ENCODE measurements at places on chromosomes 2 and 18.

DNA sequence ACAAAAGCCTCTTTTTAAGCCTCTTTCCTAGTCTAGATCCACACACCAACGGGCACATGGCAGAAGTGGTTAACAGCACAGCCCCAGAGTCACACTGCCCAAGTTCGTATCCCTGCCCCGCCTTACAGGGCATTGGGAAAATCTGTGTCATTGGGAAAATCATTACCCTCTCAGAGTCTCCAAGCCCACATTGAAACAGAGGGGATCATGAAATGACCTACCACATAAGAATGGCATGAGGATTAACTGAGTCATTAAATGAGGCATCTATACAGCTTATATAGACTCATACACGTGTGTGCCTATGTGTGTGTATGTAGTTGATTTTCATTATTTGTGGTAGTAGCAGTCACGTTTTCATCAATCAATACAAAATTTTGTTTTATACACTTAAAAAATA lies 469.0 kb upstream of the POU3F3 start:
- DNase-seq = peak; percentile 77

GRCh38 chr2:232315049-232315922 lies 63.3 kb upstream of the ALPP start:
- no peak for DNase-seq

DNA sequence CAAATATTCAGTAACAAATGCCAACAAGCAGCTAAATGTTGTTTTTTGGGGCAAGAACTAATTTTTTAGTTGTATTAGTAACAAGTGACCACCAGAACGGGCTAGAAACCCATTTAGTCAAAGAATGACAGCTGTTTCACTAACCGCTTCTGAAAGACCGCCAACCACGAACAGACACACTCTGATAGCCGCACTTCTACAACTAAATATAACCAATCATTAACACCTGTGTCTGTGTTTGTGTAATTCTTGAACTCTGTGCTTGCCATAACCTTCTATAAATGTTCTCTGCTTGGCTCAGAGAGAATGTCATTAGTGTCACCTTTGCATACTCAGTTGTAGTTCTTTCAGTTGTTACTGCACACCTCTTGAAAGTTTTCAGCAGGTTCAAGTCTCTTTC lies 526.3 kb upstream of the LRRTM1 start:
- no peak for DNase-seq

GRCh38 chr18:36931106-36931505 lies 102.2 kb downstream of the KIAA1328 start:
- no peak for DNase-seq

DNA sequence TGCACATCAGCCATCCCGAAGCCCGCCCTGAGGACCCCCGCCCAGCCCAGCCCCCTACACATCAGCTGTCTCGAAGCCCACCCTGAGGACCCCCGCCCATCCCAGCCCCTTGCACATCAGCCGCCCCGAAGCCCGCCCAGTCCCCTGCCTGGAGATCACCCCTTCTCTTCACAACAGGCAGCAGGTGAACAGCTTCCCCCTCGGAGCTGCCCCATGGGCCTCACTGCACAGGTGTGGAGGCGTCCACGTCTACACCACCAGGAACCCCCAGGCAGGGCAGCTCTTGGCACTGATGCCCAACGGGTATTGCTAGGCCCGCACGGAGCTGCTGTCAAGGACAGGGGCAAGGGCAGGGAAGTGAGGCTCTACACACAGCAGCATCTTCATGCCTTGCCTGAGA lies 137.6 kb downstream of the HDAC4 start:
- no peak for DNase-seq

- DNase-seq = no peak
Measured at GRCh38 chr2:231113489-231113888, 11.4 kb downstream of the HTR2B start.

GRCh38 chr2:133818661-133819060 lies 250.4 kb upstream of the NCKAP5 start:
- DNase-seq = no peak

- no peak for DNase-seq
Measured at GRCh38 chr2:1766851-1767811, 22.8 kb upstream of the PXDN start.

DNA sequence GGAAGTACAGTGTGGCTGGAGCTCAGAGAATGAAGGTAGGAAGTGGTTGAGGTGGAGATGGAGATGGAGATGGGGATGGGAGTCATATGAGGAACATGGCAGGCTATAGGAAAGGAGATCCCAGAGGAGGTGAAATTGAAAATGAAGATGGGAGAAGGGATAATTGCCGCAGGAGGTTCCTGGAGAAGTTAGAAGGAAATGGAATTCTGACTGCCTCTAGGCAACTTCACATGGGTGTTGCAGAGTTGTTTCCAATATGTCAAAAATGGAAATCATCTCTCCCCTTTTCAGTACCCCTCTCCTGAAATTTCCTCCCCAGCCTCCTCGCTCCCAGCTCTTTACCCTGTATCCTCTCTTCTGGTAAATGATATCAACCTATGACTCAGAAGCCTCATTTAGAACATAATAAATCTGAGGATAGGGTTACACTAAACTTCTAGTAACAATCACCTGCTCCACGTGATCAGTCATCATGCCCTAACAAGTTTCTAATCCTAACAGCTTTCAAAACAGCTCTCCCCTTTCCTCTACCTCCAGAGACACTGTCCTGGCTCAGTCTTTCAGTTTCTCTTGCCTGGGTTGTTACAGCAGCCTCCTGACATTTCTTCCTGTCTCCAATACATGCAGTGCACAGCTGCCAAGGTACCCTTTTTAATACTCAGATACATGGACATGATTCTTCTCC lies 201.9 kb upstream of the RBMS1 start:
- DNase-seq = no peak

DNA sequence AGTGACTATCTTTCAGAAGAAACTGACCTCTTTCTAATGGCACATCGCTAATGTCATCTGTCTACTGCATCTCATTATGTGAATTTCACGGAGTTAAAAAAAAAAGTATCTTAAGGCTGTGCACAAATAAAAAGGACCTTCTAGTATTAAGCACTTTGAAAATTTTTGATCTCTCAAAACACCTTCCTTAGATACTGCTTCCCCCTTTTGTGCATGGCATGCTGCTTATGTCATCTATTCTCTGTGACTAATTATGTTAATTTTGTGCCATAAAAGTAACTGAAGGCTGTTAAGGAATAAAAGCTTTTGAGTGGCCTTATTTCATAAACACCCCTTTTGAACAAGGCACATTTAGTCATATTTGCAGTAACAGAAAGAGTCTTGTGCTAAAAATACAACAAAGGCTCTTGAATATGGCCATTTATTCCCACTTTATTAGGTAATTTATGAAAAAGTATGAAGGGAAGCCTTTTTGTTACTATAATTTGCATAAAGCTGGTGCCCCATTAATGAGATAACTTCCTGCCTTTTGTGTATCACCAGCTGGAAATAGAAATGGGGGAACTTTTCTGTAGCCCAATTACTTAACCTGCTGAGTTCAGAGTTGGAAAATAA lies 1412.0 kb upstream of the ZEB2 start:
- DNase-seq = no peak

DNA sequence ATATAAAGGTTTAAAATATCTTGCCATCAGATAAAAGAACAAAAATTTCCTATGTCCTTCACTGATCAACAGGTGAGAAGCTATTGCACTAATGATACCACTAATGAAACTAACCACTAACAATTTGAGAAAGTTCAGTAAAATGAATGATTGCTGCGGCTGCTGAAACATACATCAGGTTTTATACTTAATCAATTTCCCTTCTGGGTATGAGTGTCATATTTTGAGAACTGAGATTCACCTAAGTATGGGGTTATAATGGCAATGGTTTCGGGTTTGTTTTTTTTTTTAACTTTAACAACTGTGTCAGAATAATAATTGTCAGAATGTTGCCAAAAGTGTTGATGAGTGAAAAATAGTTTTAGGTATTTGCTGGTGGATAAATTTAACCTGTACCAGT lies 151.3 kb upstream of the SLC39A10 start:
- DNase-seq = no peak

DNA sequence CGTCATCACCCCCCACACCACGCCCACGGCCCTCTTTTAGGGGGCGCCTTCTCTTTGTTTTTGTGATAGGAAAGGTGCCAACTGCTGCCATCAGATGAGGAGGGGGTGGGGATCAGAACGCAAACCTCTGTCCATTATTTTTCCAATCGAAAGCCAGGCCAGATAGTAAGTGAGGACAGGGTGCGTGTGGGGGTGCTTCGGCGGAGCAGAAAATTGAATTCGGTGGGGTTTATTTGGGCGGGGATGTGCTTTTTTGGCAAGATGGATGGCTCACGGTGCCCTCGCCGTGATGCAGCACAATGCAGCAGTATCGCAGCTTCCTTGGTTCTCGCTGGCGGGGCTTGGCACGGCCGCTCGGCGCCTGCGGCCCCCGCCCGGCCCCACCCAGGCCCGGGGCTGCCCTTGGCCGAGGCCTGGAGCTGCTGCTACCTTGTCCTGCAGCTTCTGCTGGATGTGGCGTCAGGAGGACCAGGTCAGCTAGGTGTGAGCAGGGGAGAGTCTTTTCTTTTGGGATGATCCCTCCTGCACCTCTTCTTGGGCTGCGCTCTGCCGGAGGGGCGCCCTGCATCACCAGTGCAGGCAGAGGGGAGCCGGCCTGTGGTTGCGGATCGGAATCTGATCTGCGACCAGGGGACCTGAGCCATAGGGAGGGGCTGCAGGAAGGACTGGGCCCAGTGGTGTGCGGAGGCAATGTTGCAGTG lies 1.3 kb downstream of the SPTBN1 start:
- no peak for DNase-seq

GRCh38 chr2:85419009-85419675 lies 628 bp downstream of the SH2D6 start:
- no peak for DNase-seq

DNA sequence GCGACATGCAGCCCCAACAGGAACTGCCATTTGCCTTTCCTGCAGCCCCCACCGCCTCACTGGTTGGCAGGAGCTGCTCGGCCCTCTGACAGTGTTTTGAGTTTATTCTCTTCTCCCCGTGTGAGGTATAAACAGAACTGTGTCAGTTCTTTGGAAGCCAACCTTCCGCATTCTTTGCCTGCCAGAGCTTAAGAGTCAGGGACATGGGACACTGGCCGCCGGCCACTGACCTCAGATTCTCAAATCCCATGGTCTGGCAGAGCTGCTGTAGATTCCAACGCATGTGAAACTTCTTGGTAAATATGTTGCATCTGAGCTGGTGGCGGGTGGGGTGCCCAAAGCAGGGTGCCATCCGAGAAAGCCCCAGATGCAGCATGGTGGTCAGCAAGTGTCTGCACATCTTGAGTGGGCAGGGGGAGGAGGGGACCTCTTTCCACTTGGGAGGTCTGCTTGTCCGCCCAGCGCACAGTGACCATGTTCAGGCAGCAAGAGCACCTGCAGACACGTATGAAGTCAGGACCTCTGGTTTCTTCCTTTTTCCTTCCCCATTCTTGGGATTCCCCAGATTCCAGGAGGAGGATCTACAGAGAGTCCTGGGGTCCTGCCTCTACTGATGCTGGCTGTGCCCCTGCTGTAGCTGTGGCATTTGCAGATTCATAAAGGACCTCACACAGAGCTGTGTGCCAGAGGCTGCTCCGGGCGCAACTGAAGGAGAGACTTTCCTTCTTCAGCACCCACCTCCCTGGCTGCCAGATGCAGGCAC lies 23.8 kb downstream of the ASB18 start:
- DNase-seq = no peak

DNA sequence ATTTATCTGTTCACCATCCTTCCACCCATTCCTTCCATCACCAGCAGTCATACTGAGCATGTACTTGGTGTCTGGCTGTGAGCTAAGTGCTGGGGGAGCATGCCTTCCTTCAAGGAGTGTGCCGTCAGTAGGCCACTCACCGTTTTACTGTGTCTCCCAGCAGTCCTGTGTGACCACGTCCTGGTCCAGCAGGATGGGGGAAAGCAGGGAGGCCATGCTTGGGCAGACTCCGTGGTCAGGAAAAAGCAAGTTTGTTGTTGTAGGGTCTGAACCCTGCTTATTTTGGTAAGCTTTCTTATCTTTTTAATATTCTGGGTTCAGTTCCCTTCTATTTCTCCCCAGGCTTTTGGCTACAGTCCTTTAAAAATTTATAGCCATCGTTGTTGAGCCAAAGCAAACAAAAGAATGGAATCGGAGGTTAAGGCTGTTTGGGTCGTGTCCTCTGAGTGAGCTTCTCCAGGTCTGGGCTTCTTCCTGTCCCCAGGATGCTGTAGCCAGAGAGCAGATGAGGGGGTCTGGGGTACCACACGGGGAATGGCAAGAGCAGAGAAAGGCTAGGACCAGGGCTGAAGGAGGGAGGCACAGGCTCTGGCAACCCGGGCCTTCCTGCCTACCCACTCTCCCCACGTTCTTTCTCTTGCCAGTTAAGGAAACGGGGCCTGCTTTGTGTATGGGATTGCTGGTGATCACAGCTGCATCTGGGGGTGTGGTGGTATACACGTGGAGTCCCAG lies 13.5 kb downstream of the SLC30A3 start:
- DNase-seq = no peak

- no peak for DNase-seq
Measured at GRCh38 chr2:26605195-26605998, 35.8 kb downstream of the CIB4 start.

DNA sequence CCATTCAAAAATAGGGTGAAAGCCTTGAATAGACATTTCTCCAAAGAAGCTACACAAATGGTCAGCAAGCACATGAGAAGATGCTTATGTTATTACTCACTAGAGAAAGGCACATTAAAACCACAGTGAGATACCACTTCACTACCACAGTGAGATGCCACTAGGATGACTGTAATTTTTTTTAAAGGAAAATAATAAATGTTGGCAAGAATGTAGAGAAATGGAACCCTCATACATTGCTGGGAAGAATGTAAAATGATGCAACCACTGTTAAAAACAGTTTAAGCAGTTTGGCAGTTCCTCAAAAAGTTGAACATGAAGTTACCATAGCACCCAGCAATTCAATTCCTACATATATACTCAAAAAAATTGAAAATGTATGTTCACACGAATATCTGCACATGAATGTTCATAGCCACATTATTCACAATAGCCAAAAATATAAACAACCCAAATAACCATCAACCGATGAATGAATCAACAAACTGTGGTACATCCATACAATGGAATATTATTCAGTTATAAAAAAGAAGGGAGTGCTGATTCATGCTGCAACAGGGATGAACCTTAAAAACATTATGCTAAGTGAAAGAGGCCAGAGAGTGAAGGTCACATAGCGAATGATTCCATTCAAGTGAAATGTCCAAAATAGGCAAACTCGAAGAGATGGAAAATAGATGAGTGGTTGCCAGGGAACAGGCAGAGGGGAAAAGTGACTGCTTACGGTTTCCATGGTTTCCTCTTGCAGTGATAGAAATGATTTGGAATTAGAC lies 156.2 kb upstream of the NDUFV2 start:
- DNase-seq = no peak

GRCh38 chr2:156436497-156437085 lies 412 bp downstream of the GPD2 start:
- DNase-seq = no peak
